ENCODE measurements at places on chromosomes 7 and 10.

GRCh38 chr7:116757283-116757682 lies 85.3 kb downstream of the MET start:
- no peak for DNase-seq

- DNase-seq = no peak
Observed at GRCh38 chr7:51146816-51147586, 169.6 kb downstream of the COBL start.

GRCh38 chr10:13830385-13830784 lies 243.6 kb downstream of the PRPF18 start:
- no peak for DNase-seq

- DNase-seq = no peak
Observed at GRCh38 chr10:132168571-132169030, 18.1 kb upstream of the DPYSL4 start.

All from NCI-H748 treated with DMSO at 0.1 percent for 48 hours (cell line).